ENCODE measurements at places on chromosomes 13 and 19.

- no peak for DNase-seq
Observed at GRCh38 chr13:78185700-78186099, 267.1 kb upstream of the EDNRB start.

GRCh38 chr13:31213651-31214289, 14.0 kb downstream of the B3GLCT start:
- DNase-seq, result no peak

GRCh38 chr19:39831679-39832078, 2.3 kb downstream of the DYRK1B start:
- DNase-seq, result no peak

GRCh38 chr13:67238861-67239260, 8.7 kb upstream of the PCDH9 start:
- DNase-seq, result no peak

GRCh38 chr19:23312515-23312914, 62.3 kb upstream of the ZNF724 start:
- no peak for DNase-seq

GRCh38 chr19:11234486-11235075, 4.8 kb upstream of the ANGPTL8 start:
- no peak for DNase-seq

GRCh38 chr13:30991922-30992321, 59.5 kb downstream of the TEX26 start:
- no peak for DNase-seq

DNA sequence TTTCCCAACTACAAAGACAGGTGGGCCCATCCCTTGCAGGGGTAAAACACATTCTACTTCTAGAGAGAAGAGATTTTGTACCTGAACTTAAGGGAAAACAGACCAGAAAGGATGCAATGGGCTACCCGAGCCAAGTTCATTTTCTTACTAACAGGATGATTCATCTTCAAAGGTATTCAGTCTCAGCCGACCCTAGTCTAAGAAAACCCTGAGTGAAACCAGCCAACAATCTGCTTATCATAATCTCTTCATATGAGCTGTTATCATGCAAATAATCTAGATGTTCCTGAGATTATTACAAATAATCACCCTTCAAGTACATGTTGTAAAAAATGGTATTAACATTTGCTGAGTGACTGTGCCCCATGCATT, 15.6 kb downstream of the PABPC3 start:
- DNase-seq, result no peak

DNA sequence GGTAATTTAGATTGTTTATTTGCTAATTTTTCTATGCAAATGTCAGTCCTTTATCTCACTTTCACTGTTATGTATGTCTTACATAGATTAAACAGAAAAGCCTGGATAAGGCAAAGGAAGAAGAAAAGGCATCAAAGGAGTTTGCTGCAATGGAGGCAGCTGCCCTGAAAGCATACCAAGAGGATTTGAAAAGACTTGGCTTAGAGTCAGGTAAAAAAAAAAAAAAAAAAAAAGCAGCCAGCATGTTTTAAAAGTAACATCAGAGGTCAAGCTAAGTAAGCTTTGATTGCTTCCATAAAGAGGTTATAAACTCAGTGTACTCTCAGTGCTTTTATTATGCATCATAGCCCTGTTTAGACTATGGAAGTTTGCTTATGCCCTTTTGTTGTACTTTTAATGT, 3.8 kb downstream of the WBP4 start:
- DNase-seq, result no peak
